ENCODE measurements at places on chromosomes 3 and 15. TPM values are rescaled to one million over a fixed set of nuclear protein-coding genes. Genes with fewer than 3 reads are reported as not detected.
A peak's percentile ranks its signal among the peaks of the same experiment; 100 is the strongest.

GRCh38 chr3:39000008-39000450 lies 51.7 kb downstream of the SCN11A start:
- DNase-seq, result peak; percentile 55

- DNase-seq, result no peak
These were observed 9.0 kb downstream of the MAN2A2 start for GRCh38 chr15:90911906-90912769.

DNA sequence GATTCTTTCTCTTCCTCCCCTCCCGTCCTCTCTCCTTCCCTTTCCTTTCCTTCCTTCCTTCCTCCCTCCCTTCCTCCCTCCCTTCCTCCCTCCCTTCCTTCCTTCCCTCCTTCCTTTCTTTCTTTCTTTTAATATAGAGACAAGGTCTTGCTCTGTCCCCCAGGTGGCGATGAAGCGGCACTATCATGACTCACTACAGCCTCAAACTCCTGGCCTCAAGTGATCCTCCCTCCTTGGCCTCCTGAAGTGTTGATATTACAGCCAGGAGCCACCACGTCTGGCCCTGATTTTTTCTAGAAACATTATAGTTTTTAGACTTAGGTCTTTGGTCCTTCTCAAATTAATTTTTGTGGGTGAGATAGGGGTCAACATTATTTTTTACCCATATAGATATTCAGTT lies 15.5 kb downstream of the GRM2 start:
- DNase-seq, result no peak

- DNase-seq, result peak; percentile 21
These were observed at the start of gene CORO2B for GRCh38 chr15:68578980-68579935. CORO2B (plus strand) TSS chr15:68578993; CDS start chr15:68579263, 270 bp downstream.

MAP6D1 gene
- total RNA-seq, result 1.9 TPM

GRCh38 chr3:74624301-74624700 lies 9.8 kb upstream of the CNTN3 start:
- DNase-seq, result no peak

GRCh38 chr3:52176180-52176752 lies 21.7 kb upstream of the ALAS1 start:
- DNase-seq, result no peak

DNA sequence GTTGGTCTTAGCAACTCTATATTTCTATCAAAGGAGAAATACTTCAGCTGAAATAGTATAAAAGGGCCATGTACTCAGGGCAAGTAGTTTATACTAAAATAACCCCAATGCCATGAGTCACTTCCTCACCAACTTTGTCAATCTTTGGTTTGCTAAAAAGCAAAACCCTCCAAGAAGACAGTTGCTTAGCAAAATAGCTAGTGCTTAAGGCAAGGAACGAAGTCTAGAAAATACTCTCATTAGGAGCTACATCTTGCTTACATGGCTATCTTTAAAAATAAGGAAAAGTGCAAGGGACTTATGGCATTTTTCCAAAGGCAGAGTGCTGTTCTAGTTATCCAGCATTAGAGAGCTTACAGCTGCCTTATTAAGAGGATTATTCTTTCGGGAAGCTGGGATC lies 28.4 kb downstream of the P3H2 start:
- peak; percentile 57 for DNase-seq

Data from MCF 10A (cell line).